NCI-H345 (cell line): ENCODE measurements at places on chromosomes 16 and 17.
A peak's percentile ranks its signal among the peaks of the same experiment; 100 is the strongest.

DNA sequence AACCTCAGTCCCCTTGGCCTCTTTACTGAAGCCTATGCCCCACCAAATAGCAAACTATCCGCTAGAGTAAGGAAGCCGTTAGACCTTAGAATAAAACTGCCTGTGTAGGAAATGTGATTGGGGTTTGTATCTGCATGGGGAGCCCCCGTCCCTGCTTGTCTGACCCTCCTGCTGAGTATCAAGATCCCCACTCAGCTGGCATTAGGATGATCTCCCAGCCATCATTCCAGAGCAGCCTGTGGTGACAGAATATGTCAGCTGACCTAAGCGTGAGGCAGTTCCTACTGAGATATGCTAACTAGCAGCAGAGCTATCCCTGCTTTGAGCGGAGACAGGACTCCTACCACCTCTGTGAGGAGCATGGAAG is 645 bp upstream of the GFOD2 start:
- DNase-seq: peak; percentile 27

DNA sequence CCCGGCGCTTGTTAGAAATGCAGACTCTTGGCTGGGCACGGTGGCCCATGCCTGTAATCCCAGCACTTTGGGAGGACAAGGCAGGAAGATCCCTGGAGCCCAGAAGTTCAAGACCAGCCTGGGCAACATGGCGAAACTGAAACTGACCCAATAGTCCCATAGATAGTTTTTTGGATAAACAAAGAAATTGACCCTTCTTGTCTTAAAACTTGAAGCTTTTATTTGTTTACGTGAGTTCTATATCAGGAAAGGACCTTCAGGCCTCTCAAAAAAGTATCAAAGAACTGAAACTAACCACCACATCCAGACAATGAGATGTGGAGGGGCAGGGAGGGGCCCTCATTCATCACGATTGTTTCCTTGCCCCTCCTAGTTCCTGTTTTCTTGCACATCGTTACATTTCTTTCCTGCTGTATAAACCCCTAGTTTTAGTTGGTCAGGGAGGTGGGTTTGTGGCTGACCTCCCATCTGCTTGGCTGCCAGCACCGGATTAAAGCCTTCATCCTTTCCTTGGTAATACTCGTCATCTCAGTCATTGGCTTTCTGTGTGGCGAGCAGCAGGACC is 29.9 kb upstream of the PRM1 start:
- no peak for DNase-seq

DNA sequence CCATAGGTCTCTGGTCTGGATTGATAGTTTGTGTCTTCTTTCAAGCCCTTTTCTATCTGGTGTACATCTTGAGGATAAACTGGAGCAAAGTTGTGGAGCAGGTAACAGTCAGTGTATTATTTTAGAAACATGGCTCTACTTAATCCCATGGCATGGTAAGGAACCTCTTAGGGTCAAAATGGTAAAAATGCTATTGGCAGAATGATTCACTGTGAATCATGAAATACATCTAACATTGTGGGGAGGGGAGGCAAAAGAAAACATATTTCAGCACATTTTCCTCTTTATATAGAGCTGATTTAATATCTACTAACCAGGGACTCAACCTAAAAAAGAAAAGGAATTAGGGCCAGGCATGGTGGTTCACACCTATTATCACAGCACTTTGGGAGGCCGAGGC is 17.9 kb upstream of the ALDH3A2 start:
- DNase-seq: no peak

GRCh38 chr17:34892461-34893249 is 68.6 kb downstream of the CCT6B start:
- peak; percentile 8 for DNase-seq

- no peak for DNase-seq
These were observed 510.7 kb downstream of the HAPSTR1 start for GRCh38 chr16:9602189-9602588.

DNA sequence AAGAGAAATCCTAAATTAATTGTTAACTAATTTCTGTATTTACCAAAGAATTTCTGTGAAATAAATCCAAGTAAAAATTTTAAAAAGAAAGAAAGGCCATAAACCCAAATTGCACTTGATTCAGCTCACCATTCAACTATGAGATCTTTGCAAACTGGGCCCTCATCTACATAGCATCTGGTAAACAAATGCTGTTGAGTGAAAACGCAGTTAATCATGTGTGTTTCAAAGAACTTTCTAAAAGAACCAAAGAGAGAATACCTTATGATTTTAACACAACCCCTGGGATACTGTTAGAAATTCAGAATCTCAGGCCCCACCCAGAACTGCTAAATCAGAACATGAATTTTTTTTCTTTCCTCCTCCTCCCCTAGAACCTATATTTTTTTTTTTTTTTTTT is 16.6 kb downstream of the CRLF3 start:
- no peak for DNase-seq

DNA sequence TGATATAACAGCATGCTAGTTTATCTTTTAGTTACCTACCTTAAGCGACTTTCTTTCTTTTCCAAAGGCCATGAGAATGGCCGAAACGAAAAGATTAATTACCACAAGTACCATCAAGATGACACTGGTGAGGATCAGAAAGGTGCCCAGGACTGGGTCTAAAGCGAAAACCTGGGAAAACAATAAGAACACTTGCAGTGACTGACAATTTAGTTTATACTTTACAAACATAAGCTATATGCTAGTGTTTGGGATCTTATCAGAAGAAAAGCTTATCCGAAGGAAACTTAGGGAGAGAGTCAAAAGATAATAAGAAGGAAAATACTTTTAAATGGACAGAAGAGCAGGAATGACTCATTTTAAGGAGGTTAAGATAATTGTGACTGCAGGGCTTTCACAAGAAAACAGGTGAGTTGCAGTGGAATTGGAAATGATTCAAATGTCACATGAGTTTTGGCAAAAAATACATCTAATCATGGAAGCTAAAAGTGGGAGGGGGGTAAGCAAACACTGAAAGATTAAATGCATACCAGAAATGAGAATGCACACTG is 34.8 kb downstream of the IST1 start:
- no peak for DNase-seq

DNA sequence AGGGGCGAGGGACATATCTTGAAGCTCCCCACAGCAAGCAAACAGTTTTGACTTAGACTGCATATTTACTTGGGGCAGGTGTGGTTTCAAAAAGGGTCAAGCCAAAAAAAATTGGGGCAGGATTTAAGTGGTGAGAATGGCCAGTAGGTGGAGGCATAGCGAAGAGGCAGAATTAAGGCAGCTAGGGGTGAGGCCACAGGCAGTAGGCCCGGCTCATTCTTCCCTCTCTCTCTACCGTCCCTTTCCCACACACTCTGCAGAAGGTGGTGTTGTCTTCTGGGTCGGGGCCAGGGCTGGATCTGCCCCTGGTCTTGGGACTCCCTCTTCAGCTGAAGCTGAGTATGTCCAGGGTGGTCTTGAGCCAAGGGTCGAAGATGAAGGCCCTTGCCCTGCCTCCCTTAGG is 2.6 kb downstream of the SHBG start:
- DNase-seq: no peak

DNA sequence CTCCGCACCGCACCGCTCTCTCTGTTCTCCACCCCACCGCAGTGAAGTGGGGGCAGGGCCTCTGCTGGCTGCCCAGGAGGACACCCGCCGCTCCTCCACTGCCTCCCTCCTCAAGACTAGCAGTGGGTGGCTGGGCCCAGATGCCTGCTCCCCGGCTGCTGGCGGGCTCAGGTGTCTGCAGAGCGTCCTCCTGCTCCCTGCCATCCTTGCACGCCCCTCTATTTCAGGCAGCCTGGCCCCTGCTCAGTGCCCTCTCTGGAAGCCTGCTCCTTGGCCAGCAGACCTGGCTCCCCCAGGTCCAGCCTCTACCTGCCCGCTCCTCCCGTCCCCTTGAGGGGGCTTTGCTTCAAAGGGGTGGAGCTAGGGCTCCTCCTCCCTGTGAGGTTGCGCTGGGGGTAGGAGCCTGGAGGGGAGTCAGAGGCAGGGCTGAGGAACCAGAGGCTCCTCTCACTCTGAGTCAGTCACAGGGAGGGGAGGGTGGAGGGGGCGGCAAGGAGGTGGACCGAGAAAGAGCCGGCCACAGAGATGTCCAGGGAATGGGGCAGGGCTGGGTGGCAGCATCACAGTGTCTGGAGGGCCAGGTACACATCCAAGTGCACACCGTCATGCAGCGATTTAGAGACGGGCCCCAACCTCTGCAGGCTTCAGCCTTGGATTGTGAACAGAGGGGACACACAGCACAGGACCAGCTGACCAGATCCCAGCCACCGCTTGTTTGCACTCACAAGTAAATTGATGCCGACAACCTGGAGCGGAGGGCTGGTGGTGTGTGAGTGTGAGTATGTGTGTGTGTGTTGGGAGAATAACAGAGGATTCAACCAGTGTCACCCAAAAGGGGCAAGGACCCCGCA is 9.8 kb upstream of the TMEM92 start:
- DNase-seq: no peak

DNA sequence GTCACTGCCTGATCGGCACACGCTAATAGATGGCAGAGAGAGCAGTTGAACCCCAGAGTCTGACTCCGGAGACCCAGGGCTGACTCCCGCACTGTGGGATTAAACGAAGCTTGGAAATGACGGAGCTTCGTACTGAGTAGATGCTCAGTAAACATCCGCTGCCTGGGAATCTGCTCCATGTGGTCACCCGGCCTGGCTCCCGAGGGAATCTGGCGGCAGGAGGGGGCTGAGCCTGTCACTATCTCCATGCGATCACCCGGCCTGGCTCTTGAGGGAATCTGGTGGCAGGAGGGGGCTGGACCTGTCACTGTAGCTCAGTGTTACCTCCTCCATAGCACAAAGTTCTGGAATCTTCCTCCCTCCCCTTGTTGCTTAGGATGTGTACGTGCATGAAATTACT is 139.7 kb upstream of the CIBAR2 start:
- no peak for DNase-seq

DNA sequence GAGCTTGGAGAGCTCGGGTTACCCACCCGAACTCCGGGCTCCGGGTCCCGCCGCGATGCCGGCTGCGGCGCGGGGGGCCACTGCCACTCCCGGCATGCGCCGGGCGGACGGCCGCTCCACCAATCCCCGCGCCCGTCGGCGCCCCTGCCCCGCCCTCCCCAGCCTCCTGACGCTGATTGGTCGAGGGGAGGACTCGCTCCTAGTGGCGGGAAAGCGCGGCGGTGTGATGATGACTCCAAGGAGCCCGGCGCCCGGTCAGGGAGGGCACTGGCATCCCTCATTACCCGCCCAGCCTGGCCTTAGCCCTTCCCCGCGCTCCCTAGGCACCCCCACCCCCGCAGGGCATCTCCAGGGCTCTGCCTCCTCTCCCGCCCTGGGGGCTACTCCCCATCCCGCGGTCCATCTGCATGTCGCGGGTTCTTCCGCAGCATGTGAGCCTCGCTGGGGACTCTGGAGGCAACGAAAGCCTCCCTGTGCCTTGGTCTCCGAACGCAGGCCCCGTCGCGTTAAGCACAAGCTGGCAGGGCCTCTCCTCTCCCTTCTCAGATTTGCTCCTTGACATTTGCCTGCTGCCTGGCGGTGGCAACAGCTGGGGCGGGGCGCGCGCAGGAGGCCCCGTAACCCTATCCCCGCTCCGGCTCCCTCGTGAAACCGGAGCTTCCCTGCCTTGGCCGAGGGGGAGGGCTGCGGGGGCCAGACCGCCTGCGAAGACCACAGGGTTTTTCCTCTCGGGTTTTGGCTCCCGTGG is 1.7 kb downstream of the ATP2A1 start:
- DNase-seq: peak; percentile 95

- DNase-seq: no peak
These were observed 4.6 kb upstream of the COL1A1 start for GRCh38 chr17:50205963-50206505.

DNA sequence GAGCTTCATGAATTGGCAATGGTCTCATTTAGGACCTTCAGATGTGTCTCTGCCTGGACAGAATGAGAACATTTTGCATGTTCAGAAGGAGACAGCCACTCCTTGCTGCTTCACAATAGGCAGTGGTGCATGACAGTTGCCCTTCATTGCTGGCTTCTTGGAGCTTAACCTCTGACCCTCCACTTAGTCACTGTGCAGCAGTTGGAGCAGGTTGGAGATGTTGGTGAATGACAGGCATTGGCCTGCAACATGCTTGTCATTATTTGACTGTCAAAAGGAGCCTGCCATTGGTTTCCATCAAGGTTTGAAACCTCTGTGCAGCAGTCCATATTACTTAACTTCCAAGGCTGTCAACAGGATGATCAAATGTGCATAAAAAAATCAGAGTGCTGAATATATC is 22.7 kb downstream of the FTO start:
- no peak for DNase-seq

- no peak for DNase-seq
These were observed 6.7 kb downstream of the NUPR1 start for GRCh38 chr16:28531777-28532744.

- DNase-seq: no peak
These were observed 10.3 kb downstream of the MINK1 start for GRCh38 chr17:4843321-4844000.

GRCh38 chr17:2282297-2282873 is 21.2 kb downstream of the SMG6 start:
- DNase-seq: peak; percentile 3

GRCh38 chr17:37123941-37124820 is 175.4 kb downstream of the AATF start:
- DNase-seq: no peak

GRCh38 chr17:81420769-81421462 is 25.7 kb downstream of the BAHCC1 start:
- no peak for DNase-seq

GRCh38 chr16:57377080-57377841 is 5.0 kb downstream of the CX3CL1 start:
- DNase-seq: no peak

DNA sequence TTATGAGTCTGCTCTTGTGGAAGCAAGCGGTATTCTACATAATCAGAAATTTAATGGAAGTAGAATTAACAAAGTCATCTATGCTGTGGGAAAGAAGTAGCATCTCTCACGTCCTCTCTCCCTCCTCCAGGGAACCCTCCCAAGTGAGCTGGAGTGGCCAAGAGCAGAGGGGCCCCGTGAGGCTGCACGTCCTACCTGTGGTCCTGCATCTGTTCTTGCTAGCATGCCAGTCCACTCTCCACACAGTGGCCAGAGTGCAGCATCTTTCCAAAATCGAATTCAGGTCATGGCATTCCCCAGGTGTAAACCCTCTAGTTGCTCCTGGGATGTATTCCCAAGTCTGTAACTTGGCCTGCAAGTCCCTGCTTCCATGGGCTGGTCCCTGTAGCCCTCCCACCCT is 10.1 kb downstream of the KIAA0513 start:
- DNase-seq: no peak

DNA sequence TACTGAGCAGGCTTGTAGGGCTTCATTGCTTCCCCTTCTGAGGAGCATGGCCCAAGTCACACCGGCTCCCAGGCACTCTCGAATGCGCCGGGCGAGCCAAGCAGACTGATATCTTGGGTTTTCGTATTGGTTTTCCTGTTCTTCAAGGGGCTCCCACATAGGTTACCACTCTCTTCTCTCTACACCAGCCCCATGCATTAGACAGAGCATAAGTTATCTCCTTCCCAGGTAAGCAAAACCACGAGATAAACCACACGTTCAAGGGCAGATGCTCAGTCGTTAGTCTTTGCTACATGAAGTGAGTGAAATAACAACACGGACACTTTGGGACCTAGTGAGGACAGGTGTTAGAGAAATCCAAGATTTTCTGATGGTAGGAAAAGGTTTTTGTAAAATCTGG is 211.2 kb downstream of the ABCC12 start:
- no peak for DNase-seq

GRCh38 chr16:68793401-68793857 is 49.9 kb upstream of the TANGO6 start:
- DNase-seq: no peak
